ENCODE measurements at places on chromosomes 4 and X.
A peak's percentile ranks its signal among the peaks of the same experiment; 100 is the strongest.

DNA sequence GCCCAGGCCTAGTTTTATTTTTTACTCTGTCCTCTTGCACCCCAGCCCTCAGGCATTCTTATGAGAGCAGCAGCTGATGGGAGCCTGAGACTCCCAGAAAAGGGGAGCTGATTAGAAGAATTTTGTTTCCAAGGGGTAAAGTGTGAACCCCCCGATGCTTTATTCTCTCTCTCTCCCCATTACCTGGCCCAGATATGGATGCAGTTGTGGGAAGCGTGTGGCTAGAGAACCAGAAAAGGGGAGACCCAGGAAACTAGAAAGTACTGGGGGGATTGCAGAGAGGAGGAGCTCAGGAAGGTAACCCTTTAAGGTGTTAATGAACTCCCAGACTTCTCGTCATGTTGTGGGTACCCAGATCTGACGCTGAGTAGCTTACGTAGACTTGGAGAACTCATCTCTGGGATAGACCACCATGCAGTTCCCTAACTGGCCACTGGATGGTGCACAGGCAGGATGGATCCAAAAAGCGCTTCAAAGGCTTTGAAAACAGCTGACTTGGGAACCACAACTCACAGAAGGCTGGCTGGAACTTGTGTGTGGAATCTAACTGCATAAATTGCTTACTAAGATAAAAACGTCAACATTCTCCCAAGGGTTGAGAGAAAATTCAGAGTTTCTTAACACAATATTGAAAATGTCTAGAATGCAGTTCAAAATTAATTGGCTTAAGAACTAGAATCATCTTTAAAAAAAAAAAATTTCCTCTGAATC is 64.7 kb downstream of the TBC1D14 start:
- peak; percentile 81 for DNase-seq

GRCh38 chr4:60195256-60195655 is 1004.9 kb upstream of the ADGRL3 start:
- no peak for DNase-seq

- DNase-seq, result no peak
These were observed 12.7 kb upstream of the HPF1 start for GRCh38 chr4:169770416-169770815.

- no peak for DNase-seq
These were observed 116.0 kb downstream of the MXRA5 start for GRCh38 chrX:3230496-3230895.

DNA sequence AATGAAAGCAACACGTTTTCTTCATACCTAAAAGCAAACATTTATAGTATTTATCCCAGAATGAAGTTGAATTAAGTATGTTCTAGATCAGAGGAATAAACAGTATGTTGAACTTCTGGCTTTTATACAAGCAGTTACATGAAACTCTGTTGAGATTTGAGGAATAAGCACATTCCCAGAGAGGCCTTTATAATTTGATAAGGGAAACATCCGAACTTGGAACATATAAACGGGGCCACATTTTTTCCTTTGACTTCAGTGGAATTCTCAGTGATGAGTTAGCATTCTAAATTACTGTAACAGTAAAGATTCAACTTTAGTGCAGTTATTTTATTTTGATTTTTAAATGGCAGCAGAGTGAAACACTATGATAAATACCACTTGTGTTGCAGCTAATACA is 119.5 kb downstream of the GLRA3 start:
- no peak for DNase-seq

DNA sequence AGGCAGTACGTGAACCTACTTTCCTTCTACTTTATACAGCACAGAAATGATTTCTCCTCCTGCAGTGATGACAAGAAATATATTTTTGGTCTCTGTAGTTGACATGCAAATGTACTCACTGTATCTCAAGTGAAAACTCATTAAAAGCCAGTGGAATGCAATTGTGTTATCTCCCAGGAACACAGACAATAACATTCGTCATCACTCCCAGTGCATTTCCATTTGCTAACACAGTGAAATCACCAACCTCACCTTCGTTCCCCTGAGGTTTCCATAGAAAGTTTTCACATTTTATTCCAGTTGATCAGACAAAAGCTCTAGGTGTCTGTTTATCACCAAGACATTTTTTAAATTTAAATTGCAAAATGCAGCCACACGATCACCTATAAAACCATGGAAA is 2.5 kb upstream of the SPANXD start:
- DNase-seq, result no peak

All from activated T-cell treated with anti-CD3 and anti-CD28 coated beads, Interleukin-2, amount 50 U/mL, for 4 hours (primary cell).